Daoy (cell line): ENCODE measurements at places on chromosomes 1 and 21. TPM values are rescaled to one million over a fixed set of nuclear protein-coding genes. Genes with fewer than 3 reads are reported as not detected.

IL19 gene
- total RNA-seq = not detected in 2 replicates

CA14 gene
- not detected in 2 replicates for total RNA-seq

AGO3 gene
- total RNA-seq = 18.4 and 43.9 TPM in 2 replicates

SPRR1A gene
- not detected in 2 replicates for total RNA-seq

CLDN19 gene
- total RNA-seq = not detected in 2 replicates
